Stimulated activated CD8-positive, alpha-beta memory T cell treated with anti-CD3 and anti-CD28 coated beads, Interleukin-12 subunit alpha, Interleukin-12 subunit beta, amount 100 ng/mL, for 4 hours (primary cell): ENCODE measurements at places on chromosomes 7 and 10.

GRCh38 chr7:123011766-123012369 is 16.4 kb upstream of the TAS2R16 start:
- no peak for DNase-seq

GRCh38 chr7:17133977-17134376 is 164.5 kb upstream of the AHR start:
- DNase-seq: no peak

DNA sequence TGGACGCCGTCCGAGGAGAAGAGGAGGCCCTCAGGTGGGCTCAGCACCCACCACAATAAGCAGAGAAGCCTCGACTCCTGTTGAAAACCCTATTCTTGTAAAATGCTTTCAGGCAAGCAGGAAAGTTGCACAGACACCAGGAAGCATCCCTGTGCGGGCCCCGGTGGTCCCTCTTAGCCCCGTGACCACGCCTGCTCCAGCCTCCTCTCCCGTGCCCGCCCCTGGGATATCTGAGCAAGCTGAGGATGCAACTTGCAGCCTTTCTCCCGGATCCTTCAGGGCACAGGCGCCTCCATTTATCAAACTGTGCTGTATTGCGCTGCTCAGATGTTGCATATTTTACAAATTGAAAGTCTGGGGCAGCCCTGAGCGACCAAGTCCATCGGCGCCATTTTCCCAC is 72.7 kb downstream of the CFAP46 start:
- no peak for DNase-seq

DNA sequence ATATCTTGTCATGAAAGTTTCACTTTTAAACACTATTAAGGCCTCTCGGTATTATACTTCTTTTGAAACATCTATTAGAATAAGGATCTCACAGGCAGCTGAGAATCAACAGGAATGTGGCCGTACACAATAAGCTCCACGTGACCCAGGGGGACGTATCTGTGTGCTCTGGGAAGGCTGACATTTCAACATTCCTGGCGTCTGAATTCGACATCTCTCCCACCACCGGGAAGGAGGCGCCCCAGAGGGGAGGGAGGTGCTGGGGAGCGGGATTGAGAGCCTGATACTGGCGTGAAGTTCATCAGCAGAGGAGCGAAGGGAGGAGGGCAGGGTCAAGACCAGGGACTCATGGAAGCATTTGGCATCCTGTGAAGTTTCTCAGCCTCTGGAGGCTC is 401.3 kb downstream of the DNAJB6 start:
- DNase-seq: no peak

- no peak for DNase-seq
Measured at GRCh38 chr7:131508754-131509486, 47.5 kb downstream of the PODXL start.

GRCh38 chr10:29397221-29397620 is 108.4 kb downstream of the LYZL1 start:
- no peak for DNase-seq

- no peak for DNase-seq
Measured at GRCh38 chr10:50387732-50388073, 136.4 kb upstream of the ASAH2 start.

GRCh38 chr7:133571076-133571475 is 318.2 kb downstream of the EXOC4 start:
- DNase-seq: no peak

GRCh38 chr7:18399436-18400235 is 95.9 kb upstream of the HDAC9 start:
- DNase-seq: no peak

DNA sequence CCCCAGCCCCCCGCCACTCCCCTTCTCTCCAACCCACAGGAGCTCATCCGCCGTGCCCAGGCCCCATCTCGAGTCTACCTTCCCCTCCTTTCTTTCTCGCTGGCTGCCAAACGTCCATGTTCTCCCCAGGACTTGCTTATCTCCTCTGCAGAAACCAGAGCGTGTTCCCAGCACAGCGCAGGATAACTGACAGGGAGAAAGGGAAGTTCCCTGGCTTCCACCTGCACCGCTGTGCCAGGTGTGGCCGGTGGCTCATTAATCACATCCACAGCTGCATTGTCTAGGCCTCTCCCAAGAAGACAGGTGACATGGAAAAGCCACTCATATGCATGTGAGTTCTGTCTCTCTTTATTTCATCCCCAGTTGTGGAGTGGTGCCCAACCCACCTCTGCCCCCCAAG is 113.2 kb downstream of the ITIH5 start:
- DNase-seq: no peak

GRCh38 chr10:16316733-16317390 is 119.9 kb upstream of the PTER start:
- DNase-seq: no peak
